HT-29 (cell line): ENCODE measurements at places on chromosomes 4 and X. TPM values are rescaled to one million over a fixed set of nuclear protein-coding genes. Genes with fewer than 3 reads are reported as not detected.
A peak's percentile ranks its signal among the peaks of the same experiment; 100 is the strongest.

DNA sequence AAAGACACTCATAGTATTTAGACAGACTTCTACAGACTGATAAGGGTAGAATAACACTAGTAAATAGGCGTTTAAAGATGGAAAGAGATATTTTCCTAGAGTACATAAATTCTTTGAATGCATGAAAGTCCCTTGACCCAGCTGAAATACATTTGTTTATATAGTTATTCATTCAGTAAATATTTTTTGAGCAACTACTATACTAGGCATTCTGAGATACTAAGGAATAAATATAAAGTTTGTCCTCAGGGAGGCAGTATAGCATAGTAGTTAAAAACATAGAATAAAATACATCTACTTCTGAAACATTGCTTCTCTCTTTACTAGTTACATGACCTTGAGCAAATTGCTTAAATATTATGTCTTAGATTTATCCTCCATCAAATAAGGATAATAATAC is 27.4 kb downstream of the HMGN5 start:
- DNase-seq: peak; percentile 69

GRCh38 chr4:79025170-79025569 is 85.9 kb upstream of the PAQR3 start:
- no peak for DNase-seq

- peak; percentile 23 for DNase-seq
These were observed 13.5 kb downstream of the RPS6KA3 start for GRCh38 chrX:20253232-20253543.

DNA sequence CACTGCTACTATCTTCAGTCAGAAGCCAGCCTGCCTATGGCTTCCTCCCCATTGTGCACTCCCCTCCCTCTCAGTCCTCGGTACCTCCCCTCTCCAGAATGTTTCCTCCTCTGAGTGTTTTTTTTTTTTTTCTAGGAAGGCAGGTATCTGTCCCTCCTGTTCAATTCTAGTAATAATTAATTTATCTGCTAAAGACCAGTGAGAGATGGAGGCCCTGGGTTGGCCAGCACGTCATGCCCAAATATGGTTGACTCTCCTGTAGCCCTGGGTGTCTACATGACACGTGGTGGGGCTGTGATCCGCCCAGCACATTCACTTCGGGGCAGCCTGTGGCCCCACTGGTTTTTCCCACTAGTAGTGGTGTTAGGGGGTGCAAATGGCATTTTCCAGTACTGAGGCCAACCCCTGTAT is 1.8 kb downstream of the FLNA start:
- no peak for DNase-seq

DNA sequence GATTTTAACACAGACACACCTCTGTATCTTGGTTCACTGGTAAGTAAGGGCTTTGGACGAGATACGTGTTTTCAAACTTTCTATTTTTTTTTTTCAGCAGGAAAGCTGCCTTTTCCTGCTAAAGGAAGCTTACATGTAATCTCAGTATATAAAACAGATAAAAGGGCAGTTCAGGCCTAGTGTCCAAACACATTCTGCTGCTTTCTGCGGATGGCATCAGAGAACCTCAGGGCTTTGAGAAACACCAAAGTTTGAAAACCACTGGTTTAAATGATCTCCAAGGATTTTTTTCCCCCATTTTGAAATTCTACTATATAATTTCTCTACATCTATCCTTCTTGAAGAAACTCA is 76.0 kb downstream of the ZAR1 start:
- DNase-seq: no peak

The PNMA6A gene
- total RNA-seq: not detected in 2 replicates

- no peak for DNase-seq
These were observed 631.7 kb downstream of the SMARCA1 start for GRCh38 chrX:128891554-128891953.

- no peak for DNase-seq
These were observed 282.5 kb upstream of the PCDH10 start for GRCh38 chr4:132866616-132867015.

- DNase-seq: peak; percentile 95
These were observed 95.7 kb downstream of the NPNT start for GRCh38 chr4:105990933-105991332.

GRCh38 chrX:125236955-125237354 is 82.7 kb upstream of the TEX13C start:
- no peak for DNase-seq

GRCh38 chrX:126393284-126393683 is 159.3 kb downstream of the DCAF12L1 start:
- no peak for DNase-seq

GRCh38 chr4:39062094-39062769 is at the start of gene KLHL5:
KLHL5 (plus strand) TSS chr4:39062232; CDS start chr4:39062653, 421 bp downstream.
- no peak for DNase-seq

The RAB9B gene
- not detected in 2 replicates for total RNA-seq

GRCh38 chr4:130127297-130127696 is 1031.3 kb downstream of the C4orf33 start:
- DNase-seq: no peak

The NPY2R gene
- total RNA-seq: not detected in 2 replicates

DNA sequence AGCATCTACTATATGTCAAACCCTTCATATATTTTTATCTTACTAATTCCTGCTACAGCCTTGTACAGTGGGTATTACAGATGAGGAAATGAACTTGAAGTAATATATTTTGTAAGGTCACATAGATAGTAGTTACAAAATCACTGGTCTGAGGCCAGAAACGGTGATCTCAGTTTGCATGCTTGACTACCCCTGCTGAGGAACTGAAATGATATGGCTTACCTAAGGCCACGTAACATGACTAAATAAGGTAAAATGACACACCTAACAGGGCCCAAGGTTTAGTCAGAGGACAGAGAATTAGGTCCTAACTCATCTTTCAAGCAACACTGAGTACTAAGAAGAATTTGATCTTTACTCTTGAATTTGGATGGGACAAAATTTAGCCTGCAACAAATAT is 1.5 kb upstream of the COMMD8 start:
- DNase-seq: no peak
